HAP-1 (cell line): ENCODE measurements at places on chromosomes 16 and 17.

GRCh38 chr17:50883850-50884438, 17.8 kb upstream of the TOB1 start:
- no peak for DNase-seq

- peak; percentile 82 for DNase-seq
These were observed 106.4 kb downstream of the SLC39A11 start for GRCh38 chr17:72985882-72986720.

GRCh38 chr17:77590951-77591735, 367.4 kb upstream of the TNRC6C start:
- no peak for DNase-seq

DNA sequence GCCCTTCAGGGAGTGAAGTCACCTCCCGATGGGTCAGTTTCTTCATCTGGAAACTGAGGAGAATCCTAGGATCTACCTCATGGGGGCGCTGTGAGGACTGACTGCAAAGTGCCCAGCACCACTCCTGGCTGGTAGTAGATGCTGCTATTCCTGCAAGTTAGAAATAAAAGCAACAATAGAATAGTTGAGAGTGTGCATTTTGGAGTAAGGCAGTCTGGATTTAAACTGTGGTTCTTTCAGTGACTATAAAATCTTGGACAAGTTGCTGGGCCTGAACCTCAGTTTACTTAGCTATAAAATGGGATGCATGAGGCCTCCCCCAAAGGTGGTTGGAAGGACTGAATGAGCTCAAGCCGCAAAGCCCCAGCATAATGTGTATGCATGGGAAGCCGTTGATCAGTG, 70.6 kb downstream of the CYB5B start:
- DNase-seq, result no peak

- no peak for DNase-seq
These were observed 690.4 kb upstream of the RBFOX1 start for GRCh38 chr16:6642271-6642670.

DNA sequence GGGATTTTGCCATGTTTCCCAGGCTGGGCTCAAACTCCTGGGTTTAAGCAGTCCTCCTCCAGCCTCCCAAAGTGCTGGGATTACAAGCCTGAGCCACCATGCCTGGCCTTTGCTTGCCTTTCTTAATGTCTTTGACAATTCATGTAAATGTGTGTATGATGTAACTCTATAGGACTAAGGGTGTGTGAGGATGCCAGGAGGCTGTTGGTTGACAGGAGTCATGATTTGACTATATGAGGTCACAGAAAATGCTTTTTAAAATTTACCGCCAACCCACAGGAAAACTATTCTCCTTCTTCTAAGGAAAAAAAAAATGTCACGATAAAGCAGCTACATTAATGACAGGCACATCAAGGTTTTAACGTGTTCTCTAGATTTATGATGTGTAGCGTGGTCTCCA, 118.8 kb downstream of the WWOX start:
- no peak for DNase-seq

GRCh38 chr16:52912565-52913173, 140.0 kb downstream of the CHD9NB start:
- DNase-seq, result peak; percentile 81

DNA sequence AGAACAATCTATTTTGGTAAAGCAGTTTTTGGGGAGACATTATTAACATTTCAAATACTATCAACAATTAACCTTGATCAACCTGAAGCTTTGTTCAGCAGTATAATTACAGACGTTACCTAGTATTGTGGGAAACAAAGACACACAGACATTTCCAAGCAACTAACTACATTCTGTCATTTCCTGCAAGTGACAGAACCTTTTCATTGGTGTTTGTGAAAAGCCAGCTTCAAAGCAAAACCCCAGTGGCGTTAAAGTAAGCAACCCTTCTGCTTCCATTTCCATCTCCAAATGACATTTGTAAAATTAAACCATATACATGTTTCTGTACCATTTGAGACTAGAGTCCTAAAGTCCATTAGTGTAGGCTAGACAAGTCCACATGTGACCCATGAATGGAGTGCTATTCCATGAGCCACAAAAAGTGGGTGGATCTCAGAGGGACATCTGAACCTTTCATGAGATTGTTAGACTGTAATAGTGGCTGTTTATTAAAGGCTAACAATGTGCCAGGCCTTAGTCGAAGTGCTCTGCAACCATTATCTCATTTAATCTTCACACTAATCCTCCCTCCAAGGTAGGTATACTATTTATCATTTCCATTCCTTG, 101.2 kb downstream of the SSH2 start:
- no peak for DNase-seq

DNA sequence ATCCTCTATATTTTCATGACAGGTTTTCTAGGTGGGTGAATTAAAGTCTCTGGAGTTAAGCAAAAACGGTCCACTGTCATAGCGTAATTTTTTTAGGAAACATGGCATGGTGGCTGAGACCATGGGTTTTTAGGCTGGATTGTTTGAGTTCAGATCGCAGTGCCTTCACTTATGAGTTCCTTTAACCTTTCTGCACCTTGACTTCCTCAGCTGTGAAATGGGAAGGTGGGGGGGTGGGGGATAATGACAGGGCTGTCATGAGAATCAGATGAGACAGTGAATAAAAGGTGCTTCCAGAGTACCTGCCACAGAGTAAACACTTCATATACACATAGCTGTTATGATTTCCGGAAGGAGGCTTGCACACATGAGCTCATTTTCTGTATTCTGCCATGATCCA, 11.8 kb downstream of the PRCD start:
- no peak for DNase-seq

DNA sequence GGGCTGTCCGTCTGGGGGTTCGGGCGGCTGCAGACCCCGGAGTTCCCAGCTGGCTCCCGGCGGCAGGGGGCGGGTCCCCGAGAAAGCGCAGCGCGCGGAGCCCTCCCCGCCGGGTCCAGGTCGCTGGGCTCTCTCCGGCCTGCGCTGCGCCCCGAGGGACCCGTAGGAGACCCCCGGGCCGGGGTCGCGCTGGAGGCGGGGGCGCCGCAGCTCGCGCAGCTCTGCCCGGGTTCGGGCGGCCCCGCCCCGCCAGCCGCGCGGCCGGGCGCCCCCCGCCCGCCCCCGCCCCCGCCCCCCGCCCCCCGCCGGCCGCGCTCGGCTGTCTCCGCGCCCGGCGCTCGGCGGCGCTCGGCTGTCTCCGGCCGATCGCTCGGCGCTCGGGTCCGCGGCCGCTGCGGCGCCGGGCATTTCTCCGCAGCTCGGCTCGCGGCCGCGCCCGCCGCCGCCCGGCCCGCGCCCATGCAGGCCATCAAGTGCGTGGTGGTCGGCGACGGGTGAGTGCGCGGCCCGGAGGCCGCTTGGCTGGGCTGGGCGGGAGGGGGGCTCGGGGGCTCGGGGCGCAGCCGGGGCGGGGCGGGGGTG, at the start of gene RAC3:
Gene RAC3, plus strand, starts transcription at position 376 of the 582 bp plus-strand sequence. Its CDS starts 84 bp downstream, at position 460.
- DNase-seq, result peak; percentile 35

DNA sequence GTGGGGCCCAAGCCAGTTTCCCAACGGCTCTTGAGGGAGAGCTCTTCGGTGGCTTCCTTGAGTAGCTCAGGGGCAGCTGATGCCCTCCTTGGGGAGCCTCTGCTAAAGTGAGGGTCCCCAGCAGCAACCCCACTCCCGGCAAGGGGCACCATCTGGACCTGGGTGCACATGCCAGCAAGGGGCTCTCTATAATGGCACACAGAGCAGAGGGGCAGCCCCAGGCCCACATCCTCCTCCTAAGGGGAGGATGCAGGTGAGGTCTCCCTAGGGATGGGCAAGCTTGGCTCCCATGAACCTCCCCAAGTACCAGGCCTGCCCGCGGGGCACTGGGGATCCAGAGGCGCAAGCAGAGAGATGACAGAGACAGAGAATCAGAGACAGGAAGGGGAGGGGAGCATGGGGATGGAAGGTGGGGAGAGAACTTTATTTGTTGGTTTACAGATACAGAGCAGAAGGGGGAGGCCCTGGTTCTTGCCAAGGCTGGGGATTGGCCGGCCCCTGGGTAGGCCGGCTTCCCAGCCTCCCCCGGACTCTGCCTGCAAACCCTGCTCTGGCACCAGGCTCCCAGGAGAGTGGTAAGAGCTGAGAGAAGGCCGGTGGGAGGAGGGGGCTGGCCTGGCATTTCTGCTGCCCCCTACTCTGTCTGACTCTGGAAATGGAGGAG, 61.4 kb downstream of the SRCIN1 start:
- DNase-seq, result no peak

GRCh38 chr16:80121522-80121909, 419.3 kb upstream of the DYNLRB2 start:
- DNase-seq, result no peak

- DNase-seq, result no peak
These were observed 42.3 kb upstream of the CCNF start for GRCh38 chr16:2386990-2387389.

DNA sequence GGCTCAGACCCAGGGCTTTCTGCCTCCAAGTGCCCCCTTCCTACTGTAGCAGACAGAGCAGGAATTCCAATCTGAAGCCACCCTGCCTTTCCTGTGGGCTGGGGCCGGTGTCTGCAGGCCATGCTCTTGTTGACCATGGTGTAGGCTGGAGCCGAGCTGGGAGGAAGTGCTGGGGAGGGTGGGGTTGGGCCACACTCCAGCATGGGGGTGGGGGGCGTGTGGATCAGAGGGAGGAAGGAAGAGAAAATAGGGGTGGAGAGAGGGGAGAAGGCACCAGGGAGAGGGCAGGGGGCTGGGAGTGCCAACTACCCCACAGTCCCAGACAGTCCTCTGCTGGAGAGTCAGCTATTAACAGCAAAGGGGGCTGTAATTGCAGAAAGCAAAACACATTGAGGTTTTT, 54.3 kb upstream of the JPH3 start:
- DNase-seq, result no peak

GRCh38 chr17:57407287-57408070, 151.2 kb downstream of the MSI2 start:
- DNase-seq, result peak; percentile 25

- peak; percentile 95 for DNase-seq
These were observed 1480.2 kb upstream of the GOT2 start for GRCh38 chr16:60214311-60214710.

- no peak for DNase-seq
These were observed 17.5 kb upstream of the SPNS2 start for GRCh38 chr17:4480929-4481898.

GRCh38 chr17:37567137-37567536, 42.1 kb downstream of the SYNRG start:
- DNase-seq, result no peak

GRCh38 chr16:69816996-69817395, 54.9 kb downstream of the WWP2 start:
- no peak for DNase-seq

DNA sequence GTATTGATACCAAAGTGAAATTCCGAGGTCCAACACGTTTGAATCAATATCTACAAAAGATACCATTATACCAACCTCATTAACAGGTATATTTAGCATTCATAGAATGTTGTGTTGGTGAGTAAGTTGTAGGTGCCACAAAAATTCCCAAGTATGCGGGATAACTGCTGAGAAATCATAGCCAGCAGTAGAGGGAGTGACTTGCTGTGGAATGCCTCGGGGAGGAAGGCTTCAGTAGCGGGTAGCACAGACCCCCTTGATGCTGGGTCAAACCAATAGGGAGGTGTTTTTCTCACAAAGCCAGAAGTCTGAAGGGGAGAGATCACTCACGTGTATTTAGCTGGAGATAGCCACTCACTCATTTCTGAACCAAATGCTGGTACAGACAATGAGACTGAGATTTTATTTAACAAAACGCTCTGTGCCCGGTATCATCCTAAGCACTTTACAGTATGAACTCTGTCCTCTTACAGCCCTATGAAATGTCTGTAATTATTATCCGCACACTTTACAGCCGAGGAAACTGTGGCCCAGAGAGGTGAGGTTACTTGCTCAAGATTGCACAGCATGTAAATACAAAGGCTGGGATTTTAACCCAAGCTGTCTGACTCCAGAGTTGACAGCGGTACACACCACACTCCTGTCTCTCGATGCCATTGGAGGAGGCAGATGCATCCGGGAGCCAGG, 23.1 kb downstream of the HSBP1 start:
- no peak for DNase-seq

DNA sequence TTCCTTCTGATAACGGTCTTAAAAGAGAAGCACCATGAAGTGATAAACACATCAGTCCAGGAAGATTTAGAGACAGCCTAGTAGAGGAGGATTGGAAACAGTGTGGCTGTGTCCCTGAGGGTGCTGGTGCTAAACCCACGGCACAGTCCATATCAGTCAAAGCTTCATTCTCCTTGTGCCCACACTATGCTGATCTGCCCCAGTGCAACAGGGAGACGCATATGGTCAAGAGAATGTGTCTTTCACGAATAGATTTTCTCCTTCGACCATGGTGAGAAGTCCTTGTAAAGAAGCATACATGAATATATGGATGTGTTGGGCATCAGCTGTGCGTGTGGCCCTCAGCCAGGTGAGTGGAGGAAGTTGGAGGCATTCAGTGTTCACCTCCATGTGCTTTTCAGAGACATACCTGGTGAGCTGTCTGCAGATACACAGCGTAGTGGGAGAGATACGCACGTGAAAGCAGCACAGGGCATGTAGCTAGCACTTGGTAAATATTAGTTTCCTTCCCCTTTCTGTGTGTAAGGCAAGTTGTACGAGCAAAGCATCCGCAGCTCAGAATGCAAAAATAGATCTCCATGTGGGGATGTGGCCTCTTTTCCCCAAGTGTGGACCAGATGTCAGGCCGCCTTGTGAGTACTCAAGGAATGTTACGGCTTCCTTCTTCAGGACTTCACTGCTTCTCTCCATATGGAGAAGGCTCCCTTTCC, 29.4 kb downstream of the HLF start:
- no peak for DNase-seq

DNA sequence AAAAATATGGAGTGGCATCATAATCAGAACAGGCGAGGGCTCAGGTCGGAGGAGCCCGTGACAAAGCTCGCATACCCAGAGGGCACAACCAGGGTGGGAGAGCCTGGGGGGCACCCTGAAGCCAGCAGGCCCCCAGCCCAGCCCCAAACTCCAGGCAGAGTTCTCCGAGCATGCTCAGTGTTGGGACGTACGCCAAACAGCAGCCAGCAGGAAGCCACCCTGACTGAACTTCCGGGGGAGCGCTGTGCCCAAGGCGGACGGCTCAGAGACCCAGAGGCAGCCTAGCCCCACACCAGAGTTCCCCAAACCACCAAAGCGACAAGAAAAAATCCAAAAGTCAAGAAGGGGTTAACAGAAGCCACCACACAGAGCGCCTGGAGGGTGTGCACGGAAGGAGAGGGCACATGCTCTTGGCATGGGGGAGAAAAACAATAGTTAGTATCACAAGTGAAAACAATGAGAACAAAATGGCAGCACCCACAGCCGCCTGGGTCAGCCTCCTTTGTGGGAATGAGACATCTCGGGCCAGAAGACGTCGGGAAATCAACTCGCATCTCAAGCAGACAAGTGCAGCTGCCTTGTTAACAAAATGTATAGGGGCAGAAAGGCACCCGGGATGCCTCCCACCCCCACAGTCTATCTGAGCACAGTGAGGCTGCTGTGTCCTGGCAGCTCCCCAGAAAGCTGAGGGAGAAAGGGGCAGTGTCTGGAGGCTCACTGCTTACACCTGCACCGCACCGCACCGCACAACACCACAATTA, 11.9 kb downstream of the EXOC7 start:
- no peak for DNase-seq

DNA sequence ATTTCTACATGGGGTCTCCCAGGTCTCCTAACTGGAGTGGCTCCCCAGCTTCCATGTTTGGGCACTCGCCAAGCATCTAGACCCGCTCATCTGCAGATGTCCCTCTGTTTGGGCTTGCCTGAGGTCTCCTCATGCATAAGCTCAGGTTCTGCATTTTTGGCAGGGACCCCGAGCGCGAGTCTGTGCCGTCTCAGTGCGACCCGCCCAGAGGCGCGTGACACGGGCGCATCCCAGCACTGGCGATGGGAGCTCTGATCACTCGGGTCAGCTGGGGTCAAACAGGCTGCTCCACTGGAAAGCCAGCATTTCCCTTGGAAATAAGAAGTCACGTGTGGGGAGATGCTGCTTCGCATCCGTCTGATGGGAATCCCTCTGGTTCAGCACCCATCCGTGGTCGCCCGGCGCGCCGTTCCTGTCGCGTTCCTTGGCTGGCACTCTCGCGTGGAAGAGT, 56.9 kb upstream of the FASN start:
- DNase-seq, result no peak
